ENCODE measurements at places on chromosomes 1 and 21. TPM values are rescaled to one million over a fixed set of nuclear protein-coding genes. Genes with fewer than 3 reads are reported as not detected.

The FBXO44 gene
- 16.4 TPM for total RNA-seq

GRCh38 chr1:60088620-60089155, 15.1 kb upstream of the C1orf87 start:
- DNase-seq: no peak

GRCh38 chr1:160296036-160296435, 11.1 kb upstream of the PEX19 start:
- DNase-seq: no peak

The ZBTB18 gene
- 12.2 TPM for total RNA-seq

The KCNJ6 gene
- total RNA-seq: not detected

- DNase-seq: no peak
These were observed 44.1 kb upstream of the TINAGL1 start for GRCh38 chr1:31532173-31532572.

The ANGPTL7 gene
- not detected for total RNA-seq

The S100A7A gene
- total RNA-seq: not detected

DNA sequence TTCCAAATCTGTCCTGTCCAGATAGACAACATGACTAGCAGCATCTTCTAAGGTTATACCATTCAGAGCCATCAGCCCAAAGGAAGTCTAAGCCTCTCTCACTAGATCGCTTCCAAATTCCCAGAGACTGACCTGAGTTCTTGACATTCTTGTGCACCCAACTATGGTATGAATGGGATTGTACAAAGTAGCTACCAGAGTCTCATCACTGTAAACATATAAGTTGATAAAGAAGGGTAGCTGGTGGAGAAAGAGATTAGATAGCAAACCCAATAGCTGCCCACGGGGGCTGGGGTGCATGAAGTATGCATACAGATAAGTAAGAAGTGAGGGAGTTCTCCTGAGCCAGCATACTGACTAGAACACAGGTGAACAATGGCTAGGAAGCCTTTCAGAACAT, 180.0 kb downstream of the PLPP3 start:
- no peak for DNase-seq

The DYRK1A gene
- total RNA-seq: 67.1 TPM

DNA sequence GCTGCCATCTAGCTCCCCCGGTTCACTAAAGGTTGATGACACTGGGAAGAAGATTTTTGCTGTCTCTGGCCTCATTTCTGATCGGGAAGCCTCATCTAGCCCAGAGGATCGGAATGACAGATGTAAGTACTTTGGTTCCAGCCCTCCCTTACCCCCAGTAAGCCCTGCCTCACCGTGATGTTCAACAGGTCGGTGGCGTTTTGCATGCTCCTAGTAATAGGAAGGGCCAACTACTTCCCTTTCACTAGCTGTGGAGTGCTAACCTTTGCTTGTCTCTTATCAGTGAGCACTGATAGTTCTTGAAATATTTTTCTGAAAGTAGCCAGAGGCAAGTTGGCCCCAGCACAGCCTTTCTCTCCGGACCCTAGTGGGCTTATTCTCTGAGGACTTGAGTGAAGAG, 7.5 kb downstream of the RNF220 start:
- no peak for DNase-seq

- DNase-seq: no peak
These were observed 24.9 kb upstream of the TENT5B start for GRCh38 chr1:27037518-27037917.

- no peak for DNase-seq
These were observed 6.6 kb downstream of the ANGPTL1 start for GRCh38 chr1:178864326-178864725.

DNA sequence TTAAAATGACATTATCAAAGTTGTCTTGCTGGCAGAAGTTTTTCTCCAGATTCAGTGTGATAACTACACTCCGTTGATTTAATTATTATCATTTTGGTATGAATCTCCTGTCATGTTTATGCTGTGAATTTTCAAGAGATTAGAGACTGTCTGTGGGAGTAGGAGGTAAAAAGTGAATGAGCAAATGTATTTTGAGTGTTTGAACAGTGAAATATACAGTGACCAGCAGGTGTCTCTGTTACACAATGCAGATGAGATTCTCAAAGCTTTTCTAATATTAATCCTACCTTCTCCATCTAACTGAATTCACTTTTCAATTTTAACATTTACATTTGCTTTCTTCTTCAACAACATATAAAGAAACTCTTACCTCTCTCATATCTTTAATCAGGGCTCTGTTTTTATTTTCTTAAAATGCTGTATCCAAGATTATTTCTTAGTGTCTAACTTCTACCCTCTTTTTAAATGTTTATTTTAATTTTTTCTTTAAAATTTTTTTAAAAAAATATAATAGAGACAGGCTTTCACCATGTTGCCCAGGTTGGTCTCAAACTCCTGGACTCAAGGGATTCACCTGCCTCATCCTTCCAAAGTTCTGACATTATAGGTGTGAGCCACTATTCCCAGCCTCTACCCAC, 20.9 kb upstream of the HSPA13 start:
- DNase-seq: peak; percentile 45

- DNase-seq: peak; percentile 28
These were observed at the start of gene ELF3 for GRCh38 chr1:202010180-202011015. ELF3 (plus strand) TSS chr1:202010587; CDS start chr1:202011137, 550 bp downstream.

The DSCAM gene
- total RNA-seq: not detected

The KRTAP12-4 gene
- not detected for total RNA-seq

DNA sequence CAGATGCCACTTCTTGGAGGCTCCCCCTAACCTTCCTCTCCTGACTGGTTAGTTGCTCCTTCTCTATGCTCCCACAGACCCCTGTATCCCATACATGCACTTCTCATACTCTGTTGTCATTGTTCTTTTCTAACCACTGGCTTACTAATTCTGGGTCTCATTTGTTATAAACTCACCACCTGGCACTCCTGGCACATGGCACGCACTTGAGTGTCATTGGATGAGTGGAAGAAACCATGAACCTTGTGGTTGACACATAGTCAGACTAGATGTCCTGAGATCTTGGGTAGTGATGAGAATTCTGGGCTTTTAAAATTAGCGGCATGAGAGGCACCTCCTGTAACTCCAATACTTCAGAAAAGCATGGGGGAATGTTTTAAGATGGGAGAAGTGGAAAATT, 49.3 kb downstream of the TRIM62 start:
- no peak for DNase-seq

DNA sequence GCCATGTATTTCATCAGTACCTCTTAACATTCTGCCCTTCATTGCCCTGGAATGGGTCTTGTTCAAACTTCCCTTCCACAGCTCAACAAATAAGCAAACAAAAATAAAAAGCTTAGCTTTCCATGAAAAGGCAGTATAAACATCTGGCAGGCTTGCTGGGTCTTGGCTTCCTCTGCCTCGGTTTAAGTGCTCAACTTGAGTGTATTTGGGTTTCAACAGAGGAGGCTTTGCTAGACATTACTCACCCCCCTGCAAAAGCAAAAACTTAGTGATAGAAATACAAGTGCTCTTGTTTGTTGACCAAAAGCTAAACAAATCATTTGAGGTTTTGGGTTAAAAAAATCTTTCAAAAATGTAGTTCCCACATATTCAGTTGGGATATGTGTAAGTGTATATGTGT, 518.5 kb downstream of the PLPP3 start:
- DNase-seq: no peak

GRCh38 chr1:214581785-214582184, 21.2 kb upstream of the CENPF start:
- no peak for DNase-seq
